GM23248 (cell line): ENCODE measurements at places on chromosomes 4 and X.

GRCh38 chrX:108464604-108465003, 25.0 kb downstream of the COL4A5 start:
- H3K27me3 ChIP-seq, result no peaks in the 10 kb centered on the region
- no peak overlapping the region for H3K27ac ChIP-seq
- DNase-seq, result no peak

GRCh38 chr4:13294961-13295605, 189.1 kb downstream of the RAB28 start:
- H3K27ac ChIP-seq, result no peak overlapping the region
- peaks cover 2% of the 10 kb centered on the region for H3K4me1 ChIP-seq
- H3K4me3 ChIP-seq, result no peak overlapping the region
- no peaks in the 10 kb centered on the region for H3K27me3 ChIP-seq
- no peak for DNase-seq

DNA sequence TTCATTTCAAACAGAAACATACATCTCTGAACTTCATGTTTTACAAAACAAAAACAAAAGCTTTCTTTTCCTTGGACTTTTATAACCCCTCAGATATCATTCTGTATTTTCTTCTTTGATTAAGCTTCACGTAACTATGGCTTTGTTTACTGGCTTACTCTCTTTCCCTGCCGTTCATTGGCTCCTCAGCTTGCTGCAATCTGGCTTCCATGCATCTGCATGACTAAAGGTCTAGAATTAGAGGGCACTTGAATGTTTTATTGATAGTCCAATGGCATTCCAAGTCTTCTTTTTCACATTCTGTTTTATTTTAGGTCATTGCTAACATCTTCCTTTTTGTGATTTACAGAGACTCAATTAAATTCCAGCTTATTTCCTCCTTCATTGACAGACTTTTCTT, 487.6 kb downstream of the GRXCR1 start:
- no peaks in the 10 kb centered on the region for H3K4me1 ChIP-seq
- H3K36me3 ChIP-seq, result no peaks in the 10 kb centered on the region
- H3K27me3 ChIP-seq, result no peaks in the 10 kb centered on the region
- DNase-seq, result peak; percentile 3
- H3K4me3 ChIP-seq, result no peak overlapping the region
- no peak overlapping the region for H3K27ac ChIP-seq

DNA sequence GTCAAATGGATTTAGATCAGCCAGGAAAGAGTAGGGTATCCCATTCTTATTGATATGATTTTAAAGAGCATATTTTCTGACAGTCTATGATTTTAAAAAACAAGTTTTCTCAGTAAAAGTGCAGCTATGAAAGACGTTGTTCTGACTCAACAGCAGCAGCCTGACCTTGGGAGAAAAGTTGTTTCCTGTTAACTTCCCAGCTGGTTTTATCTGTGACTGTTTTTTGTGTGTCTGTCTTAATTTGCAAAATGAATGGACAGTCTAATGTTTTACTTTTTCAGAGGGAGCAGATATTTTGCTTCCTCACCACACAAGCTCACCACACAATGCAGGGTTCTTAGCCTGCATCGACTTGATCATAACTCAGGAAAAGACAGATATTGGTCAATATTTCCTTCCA, 764 bp upstream of the MTHFD2L start:
- peak overlapping the region; percentile 95 for H3K27ac ChIP-seq
- peak overlapping the region; percentile 72 for H3K4me3 ChIP-seq
- DNase-seq, result peak; percentile 68
- H3K27me3 ChIP-seq, result no peaks in the 10 kb centered on the region
- peaks cover 13% of the 10 kb centered on the region; the same call in 1 of the 2 replicates for H3K36me3 ChIP-seq

- H3K27ac ChIP-seq, result no peak overlapping the region
- no peak for DNase-seq
- no peaks in the 10 kb centered on the region for H3K27me3 ChIP-seq
- no peak overlapping the region for H3K4me3 ChIP-seq
Observed at GRCh38 chr4:137417676-137418075, 114.6 kb downstream of the PCDH18 start.

GRCh38 chr4:175290401-175290800, 372.2 kb downstream of the ADAM29 start:
- no peaks in the 10 kb centered on the region for H3K27me3 ChIP-seq
- no peak overlapping the region for H3K27ac ChIP-seq
- H3K4me1 ChIP-seq, result no peaks in the 10 kb centered on the region
- H3K4me3 ChIP-seq, result no peak overlapping the region
- no peak for DNase-seq

DNA sequence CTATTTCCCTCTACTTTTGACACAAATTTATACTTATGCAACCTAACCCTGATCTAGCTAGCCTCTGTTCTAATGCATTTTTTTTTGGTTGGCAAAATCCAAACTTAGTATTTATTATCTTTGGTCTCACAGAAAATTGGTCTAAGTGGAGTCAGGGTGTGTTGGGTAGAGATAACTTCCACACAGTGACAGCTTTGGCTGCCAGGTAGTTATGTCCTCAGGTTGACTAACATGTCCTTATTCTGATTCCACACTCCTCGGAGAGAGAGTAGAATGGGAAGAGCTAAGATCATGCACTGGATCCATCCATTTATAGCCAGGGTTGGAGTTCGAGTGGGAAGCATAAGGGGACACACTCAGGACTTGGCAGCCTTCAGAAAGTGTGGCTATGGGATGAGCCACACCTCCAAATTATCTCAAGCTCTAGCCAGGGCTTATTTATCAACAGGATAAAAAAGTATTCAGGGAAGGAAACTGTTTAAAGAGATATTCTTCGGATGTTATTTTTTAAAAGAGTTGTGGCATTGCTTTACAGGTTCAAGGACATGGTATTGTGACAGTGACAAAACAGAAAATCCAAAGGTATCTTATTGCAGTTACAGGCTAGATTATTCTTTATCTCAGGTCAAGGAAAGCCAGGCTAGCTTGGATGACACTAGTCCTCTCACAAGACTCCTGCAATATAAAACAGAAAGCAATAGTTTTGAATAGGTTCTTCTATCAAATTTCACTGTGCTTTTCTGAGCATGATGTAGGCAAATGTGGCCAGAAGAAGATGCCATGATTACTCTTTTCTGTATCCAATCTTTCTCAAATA, 51.5 kb downstream of the NPY1R start:
- H3K27ac ChIP-seq, result no peak overlapping the region
- no peak for DNase-seq
- H3K36me3 ChIP-seq, result no peaks in the 10 kb centered on the region
- no peak overlapping the region for H3K4me3 ChIP-seq
- no peaks in the 10 kb centered on the region for H3K27me3 ChIP-seq
- no peaks in the 10 kb centered on the region for H3K4me1 ChIP-seq

- H3K4me3 ChIP-seq, result no peak overlapping the region
- peaks cover 17% of the 10 kb centered on the region for H3K36me3 ChIP-seq
- no peak overlapping the region for H3K27ac ChIP-seq
- DNase-seq, result no peak
Observed at GRCh38 chr4:763922-764321, 58.3 kb downstream of the PCGF3 start.

GRCh38 chrX:154379569-154379951, 465 bp downstream of the EMD start:
- peak overlapping the region; percentile 85 for H3K4me3 ChIP-seq
- 0 out of 2 replicates have a peak, but pooled peaks cover 7% of the 10 kb centered on the region for H3K4me1 ChIP-seq
- H3K27me3 ChIP-seq, result no peaks in the 10 kb centered on the region
- H3K36me3 ChIP-seq, result no peaks in the 10 kb centered on the region
- peak; percentile 28 for DNase-seq
- H3K27ac ChIP-seq, result peak overlapping the region; percentile 96

GRCh38 chr4:78145622-78146021, 88.5 kb downstream of the FRAS1 start:
- H3K36me3 ChIP-seq, result no peaks in the 10 kb centered on the region
- H3K4me3 ChIP-seq, result no peak overlapping the region
- no peak for DNase-seq
- H3K27ac ChIP-seq, result no peak overlapping the region

- no peaks in the 10 kb centered on the region for H3K36me3 ChIP-seq
- H3K27ac ChIP-seq, result no peak overlapping the region
- H3K4me1 ChIP-seq, result no peaks in the 10 kb centered on the region
- H3K4me3 ChIP-seq, result no peak overlapping the region
Observed at GRCh38 chr4:96776920-96777527, 937.1 kb downstream of the PDHA2 start.

DNA sequence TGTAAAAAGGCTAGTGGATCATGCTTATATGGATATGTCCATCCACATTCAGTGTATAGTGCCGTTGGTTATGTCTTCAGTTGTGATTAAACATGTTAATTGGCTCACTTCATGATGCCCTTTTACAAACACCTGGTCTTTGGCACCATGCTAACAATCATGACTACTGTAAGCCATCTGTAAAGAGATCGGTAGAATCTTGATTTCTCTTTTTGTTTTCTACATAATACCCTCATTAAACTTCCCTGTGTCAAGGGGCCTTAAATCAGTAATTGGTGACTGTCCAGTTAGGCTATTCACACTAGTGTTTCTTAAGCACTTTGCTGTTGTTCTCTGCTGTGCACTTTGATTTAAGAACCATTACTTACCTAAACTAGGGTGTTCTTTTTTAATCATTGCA, 475.2 kb downstream of the RPA4 start:
- no peak for DNase-seq
- no peak overlapping the region for H3K27ac ChIP-seq
- H3K4me3 ChIP-seq, result no peak overlapping the region

- no peak overlapping the region for H3K27ac ChIP-seq
- no peaks in the 10 kb centered on the region for H3K4me1 ChIP-seq
- no peak overlapping the region for H3K4me3 ChIP-seq
Observed at GRCh38 chr4:64095398-64095797, 313.9 kb downstream of the TECRL start.

GRCh38 chrX:18970465-18970864, 13.4 kb downstream of the PHKA2 start:
- H3K27ac ChIP-seq, result no peak overlapping the region
- no peaks in the 10 kb centered on the region for H3K27me3 ChIP-seq
- no peaks in the 10 kb centered on the region for H3K36me3 ChIP-seq
- H3K4me3 ChIP-seq, result no peak overlapping the region
- DNase-seq, result no peak

DNA sequence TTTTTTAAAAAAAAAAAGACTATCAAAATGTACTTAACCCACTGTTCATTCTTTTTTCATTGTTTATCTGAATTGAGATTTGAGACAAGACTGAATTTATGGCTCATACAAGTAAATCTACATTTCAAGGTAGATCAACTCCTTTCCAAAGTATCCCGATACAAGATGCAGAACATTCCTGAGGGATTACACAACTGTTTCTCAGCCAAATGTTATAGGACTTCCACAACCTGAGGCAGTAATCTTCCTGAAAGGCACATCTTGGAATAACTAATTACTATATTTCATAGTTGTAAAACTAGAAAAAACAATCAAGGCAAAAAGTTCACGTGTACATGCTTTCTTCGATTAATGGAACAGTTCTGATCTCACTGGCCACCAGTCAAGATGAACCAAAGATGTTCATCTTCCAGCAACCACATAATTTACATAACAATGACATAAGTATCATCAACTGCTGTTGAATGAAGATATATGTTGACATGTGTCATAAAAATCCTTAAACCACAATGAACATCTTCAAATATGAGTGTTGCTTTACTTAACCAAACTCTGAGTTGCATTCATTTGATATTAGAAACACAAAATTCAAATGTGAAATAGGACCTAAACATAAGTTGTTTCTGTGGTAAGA, 225.2 kb upstream of the DKK2 start:
- H3K4me3 ChIP-seq, result no peak overlapping the region
- DNase-seq, result no peak
- H3K4me1 ChIP-seq, result peaks cover 9% of the 10 kb centered on the region; the same call in 1 of the 2 replicates
- H3K36me3 ChIP-seq, result no peaks in the 10 kb centered on the region
- H3K27me3 ChIP-seq, result no peaks in the 10 kb centered on the region

DNA sequence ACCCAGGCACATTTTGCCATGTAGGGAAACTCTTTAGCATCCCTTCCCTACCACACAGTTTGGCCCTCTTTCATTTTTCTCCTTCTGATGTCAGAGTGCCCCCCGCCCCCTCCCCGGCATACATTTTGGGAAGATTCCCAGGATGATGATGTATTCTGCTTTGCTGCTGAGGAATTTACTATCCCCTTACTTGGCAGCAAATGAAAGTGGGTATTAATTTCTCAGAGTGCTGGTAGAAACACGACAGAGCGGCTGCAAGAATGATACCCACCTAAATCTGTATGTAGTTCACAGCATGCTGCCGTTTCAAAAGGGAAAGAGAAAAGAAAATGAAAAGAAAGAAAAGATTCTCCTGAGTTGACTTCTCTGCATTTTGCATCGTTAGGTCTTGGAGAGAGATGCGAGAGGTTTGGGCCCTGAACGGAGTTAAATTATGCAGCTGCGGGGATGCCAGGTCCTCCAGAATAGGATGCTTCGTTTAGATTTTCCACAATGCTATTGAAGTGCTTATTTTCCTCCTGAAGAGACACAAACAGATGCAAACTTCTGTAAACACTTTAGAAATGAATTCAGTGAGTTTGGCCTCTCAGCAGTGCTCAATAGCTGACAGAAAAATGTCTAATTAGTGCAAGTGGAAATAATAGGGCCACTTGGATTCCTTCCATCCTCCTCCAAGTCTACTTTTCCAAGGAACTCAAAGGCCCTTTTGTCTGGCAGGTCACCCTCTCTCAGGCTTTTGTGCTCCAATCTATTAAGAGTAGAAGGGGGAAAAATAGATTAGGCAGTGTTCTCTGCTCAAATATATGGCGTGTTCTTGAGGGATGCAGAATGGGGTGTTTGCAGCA, 106.2 kb downstream of the ALPK1 start:
- H3K27me3 ChIP-seq, result no peaks in the 10 kb centered on the region
- H3K36me3 ChIP-seq, result no peaks in the 10 kb centered on the region
- H3K4me3 ChIP-seq, result no peak overlapping the region
- H3K4me1 ChIP-seq, result 0 out of 2 replicates have a peak, but pooled peaks cover 6% of the 10 kb centered on the region

DNA sequence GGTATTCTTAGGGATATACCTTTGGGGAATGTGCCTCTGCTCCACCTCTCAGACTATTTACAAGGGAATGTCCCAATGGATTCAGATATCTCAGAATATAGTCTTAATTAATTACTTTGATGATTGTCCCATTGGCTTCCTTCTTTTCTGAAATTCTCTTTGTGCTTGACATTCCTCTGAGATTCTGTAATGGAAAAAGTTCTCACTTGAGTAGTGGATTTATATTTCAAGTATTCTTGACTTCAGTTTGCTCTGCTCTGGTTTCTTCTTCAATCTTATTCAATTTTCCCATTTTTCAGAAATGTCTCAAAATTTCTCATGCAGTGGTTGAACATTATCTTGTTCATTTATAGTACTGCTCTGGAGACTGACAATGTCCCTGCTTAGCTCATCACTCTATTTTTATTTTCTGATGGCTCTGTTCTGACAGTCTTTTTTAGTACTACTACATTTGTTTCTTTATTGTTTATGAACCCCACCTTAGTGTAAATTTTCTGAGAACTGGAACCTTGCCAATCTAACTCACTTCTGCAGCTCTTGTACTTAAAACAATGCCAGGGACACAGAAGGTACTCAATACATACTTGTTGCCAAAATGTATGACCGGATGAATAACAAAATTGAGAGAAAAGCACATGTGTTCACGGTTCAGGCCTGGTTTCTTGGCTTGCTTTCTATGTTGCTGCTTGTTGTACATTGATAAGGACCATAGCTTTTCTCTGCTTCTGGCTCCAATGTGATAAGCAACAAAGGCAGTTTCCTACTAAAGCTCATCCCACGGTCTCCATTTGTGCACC, 471.7 kb downstream of the GASK1B start:
- no peak for DNase-seq
- H3K36me3 ChIP-seq, result no peaks in the 10 kb centered on the region
- no peak overlapping the region for H3K27ac ChIP-seq
- H3K4me1 ChIP-seq, result no peaks in the 10 kb centered on the region
- H3K27me3 ChIP-seq, result no peaks in the 10 kb centered on the region
- no peak overlapping the region for H3K4me3 ChIP-seq

- no peaks in the 10 kb centered on the region for H3K4me1 ChIP-seq
- no peaks in the 10 kb centered on the region for H3K27me3 ChIP-seq
- DNase-seq, result no peak
- no peak overlapping the region for H3K4me3 ChIP-seq
- no peak overlapping the region for H3K27ac ChIP-seq
Observed at GRCh38 chr4:138398322-138398721, 156.2 kb upstream of the SLC7A11 start.
